H1 (cell line): ENCODE measurements at places on chromosomes 7 and 10. TPM values are rescaled to one million over a fixed set of nuclear protein-coding genes. Genes with fewer than 3 reads are reported as not detected.

DNA sequence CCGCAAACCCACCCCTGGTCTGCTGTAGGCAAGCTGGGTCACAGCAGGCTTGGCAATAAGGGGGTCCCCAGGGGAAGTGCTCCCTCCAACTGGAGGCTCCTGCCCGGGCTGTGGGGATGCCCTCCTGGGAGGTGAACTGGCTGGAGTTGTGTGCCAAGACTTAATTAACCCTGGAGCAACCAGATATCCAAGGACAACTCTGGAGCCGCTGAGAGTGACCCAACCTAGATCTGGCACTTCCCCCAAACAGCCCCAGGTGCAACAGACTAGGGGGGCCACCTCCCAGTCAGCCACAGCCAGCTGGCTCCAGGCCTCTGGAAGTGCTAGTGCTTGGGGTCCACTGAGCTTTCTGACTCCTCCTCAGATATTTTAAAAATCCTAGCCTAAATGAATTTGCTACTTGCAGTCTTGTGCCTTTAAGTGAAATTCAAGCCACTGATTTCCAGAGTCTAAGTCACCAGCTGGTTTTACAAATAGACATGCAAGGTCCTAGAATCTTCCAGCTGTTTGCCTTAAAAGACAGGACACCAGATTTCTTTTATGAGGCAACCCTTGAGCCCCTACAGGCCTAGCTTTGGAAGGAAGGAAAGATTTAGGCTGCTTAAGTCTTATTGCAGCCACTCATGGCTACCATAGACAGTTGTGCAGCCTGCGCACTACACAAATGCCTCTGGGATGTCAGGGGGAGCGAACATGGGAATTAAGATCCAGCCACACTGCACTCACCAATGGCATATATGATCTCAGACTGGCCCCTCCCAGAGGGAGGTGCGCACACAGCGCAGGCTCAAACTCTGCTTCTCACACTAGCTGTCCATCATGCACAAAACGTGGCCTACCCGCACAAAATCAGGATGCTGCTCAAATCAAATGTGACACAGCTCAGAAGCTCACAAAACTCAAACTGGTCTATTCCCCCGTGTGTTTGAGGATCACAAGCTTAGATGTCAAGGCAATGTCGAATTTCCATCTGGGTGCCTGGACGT lies 42.6 kb upstream of the MYL10 start:
- DNase-seq = no peak

DNA sequence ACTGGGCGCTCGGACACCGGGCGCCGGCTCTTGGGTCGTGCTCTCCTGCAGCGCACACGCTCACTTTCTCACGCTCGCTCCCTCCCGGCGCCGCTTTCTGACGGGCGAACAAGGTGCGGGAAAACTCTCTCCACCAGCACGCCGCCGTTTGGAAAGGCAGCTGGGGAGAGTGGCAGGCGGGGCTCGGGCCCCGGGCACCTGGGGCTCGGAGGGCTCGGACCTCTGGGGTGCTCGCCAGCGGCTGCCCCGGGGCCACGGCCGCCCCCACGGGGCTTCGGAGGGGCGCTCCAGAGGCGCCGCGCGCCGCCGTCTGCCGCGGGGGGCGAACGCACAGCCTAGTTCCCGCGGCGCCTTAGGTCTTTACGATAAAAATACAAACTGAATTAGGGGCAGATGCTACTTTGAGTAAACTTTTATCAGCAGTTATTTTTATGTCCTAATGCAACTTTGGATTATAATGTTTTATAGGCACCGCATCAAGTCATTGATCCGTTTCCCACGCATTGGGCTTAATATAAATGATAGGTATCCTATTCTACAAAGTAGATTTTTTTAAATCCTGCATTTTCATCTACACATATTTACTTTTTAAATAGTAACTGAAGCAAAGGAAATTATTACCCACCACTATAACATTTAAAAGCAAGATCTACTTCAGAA lies 535 bp upstream of the EPC1 start:
- DNase-seq = no peak

The TRPV5 gene
- total RNA-seq = not detected in 2 replicates

- DNase-seq = no peak
These were observed 2.1 kb downstream of the PAXIP1 start for GRCh38 chr7:155000795-155001194.

- DNase-seq = no peak
These were observed 2.5 kb upstream of the ITIH2 start for GRCh38 chr10:7700577-7701125.

DNA sequence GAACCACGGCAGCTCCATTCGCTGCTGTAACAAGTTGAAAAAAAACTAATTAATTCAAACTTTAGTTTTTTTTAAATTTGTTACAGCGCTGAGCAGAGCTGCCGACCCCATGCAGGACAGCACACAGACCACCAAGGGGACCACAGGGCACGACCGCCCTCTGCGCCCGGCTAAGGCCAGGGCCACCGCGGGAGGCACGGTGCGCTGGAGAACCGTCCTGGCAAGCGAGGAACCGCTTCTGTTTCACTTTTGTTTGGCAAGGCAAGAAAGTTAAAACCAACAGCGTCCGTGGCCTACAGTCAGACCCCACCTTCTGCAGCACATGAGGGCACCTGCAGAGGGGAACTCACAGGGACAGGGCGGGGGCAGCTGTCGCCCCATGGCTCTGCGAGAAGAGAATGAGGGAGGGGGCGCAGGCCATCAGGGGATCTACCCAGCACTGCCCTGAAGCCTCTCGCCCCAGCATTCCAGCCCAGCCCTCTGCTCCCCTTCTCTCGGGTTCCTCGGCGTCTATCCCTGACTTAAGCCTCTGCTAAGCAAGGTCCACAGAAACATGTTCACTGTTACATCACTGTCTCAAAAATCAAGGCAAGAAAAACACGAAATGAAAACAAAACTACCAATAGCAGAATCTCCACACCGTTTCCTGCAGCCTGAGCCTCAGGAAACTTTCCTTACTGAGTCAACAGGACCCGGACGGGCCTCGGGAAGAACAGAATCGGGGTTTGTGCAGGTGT lies 204.4 kb downstream of the DIP2C start:
- no peak for DNase-seq

DNA sequence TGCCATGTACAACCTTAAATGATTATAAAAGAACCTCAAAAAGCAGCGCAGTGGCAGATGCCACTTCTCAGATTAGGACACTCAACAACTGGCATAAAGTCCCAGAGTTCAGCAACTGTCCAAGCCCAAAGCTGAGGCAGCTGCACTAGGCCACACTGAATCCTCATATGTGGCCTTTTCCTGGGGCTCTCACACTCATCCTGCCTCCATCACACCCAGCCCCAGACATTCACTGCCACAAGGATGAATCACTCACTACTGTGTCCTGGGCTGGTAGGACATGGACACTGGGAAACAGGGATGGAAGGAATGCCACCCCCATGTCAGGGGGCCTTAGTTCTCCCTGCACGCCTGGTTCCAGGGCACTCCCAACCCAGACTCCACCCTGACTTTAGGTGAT lies 547.7 kb downstream of the TNS3 start:
- DNase-seq = no peak

GRCh38 chr10:33484787-33485186 lies 150.3 kb upstream of the NRP1 start:
- DNase-seq = no peak

- no peak for DNase-seq
These were observed at the start of gene MOGAT3 for GRCh38 chr7:101200862-101201599. MOGAT3 (minus strand) TSS chr7:101201036; CDS start chr7:101200854, 182 bp downstream.

DNA sequence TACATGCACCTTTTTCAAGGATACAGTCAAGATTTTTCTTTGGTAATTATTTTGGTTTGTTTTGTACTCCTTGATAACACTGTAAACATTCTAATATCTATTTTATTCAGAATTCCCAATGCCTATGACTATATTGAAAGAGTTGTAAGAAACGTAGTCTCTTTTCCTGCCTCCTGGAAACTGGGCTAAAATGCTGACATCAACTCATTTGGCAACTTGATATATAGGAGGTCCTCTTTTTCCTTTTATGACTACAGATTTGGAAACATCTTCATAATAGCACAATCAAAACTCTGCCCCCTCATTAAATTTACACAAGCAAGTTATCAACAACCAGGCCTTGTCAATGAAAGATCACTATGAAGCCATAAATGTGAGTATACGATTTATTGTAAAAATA lies 422.3 kb upstream of the PCDH15 start:
- no peak for DNase-seq

The PSD gene
- 5.6 and 6.0 TPM in 2 replicates for total RNA-seq

The LCOR gene
- total RNA-seq = 21.9 and 25.5 TPM in 2 replicates

GRCh38 chr7:111756687-111757178 lies 194.4 kb upstream of the IMMP2L start:
- DNase-seq = no peak

The UCN3 gene
- total RNA-seq = not detected in 2 replicates

GRCh38 chr7:151249034-151249731 lies 689 bp upstream of the SMARCD3 start:
- DNase-seq = no peak

DNA sequence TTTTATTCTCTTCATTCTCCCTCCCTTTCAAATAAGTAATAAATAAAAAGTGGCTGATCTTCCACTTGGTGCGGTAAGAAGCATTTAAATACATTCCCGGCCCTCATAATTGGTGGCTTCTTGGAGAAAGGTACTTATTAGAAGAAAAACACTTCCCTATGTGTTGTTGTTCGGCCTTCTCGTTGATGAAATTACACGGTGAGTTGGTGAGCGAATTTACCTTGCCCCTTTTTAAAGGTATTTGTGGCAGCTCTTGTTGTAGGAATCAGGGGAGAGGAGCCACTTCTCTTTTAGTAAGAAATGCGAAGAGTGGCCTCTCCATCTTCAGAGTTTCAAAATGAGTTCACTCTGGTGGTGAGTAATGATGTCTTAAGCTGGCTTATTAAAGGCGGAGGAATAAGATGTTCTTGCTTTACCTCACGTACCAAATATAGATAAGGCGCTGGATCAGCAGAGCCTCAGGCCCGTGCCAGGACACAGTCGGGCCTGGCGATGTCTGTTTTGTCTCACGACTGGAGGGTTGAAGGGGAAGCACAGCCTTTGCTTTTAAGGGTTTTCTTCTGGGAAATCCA lies 135.9 kb downstream of the CUX1 start:
- DNase-seq = no peak

The RAPGEF5 gene
- 22.1 and 22.9 TPM in 2 replicates for total RNA-seq

DNA sequence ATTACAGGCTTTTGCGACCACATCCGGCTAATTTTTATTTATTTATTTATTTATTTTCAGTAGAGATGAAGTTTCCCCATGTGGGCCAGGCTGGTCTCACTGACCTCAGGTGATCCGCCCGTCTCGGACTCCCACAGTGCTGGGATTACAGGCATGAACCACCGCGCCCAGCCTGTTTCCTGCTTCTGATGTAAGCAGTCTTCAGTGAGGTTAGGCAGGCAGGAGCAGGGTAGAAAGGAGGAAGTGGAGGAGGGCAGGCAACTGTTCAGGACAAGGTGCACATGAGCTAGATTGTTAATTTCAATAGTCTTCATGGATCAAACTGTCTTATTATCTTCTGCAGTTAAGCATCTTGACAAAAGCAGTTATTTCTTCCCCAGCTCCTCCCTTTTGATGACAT lies 605.0 kb downstream of the CCSER2 start:
- DNase-seq = no peak

GRCh38 chr7:146424084-146424483 lies 307.5 kb downstream of the CNTNAP2 start:
- DNase-seq = no peak

DNA sequence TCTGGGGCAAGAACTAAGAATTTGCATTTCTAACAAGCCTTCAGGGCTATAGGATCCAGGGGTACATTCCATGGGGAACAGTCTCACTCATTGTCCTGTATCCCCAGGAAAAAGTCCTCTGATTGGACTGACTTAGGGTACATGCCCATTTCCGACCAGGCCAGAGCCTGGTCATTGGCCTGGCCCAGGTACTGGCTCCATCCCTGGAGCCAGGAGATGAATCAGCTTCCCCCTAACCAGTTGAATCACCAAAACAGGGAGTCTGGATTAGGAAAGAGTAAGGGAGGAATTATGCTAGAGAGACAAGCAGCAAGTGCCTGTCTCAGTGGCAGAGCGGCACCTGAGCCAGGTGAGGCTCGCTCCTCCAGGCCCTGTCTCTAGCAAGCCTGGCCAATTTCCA lies 137.5 kb downstream of the FGFR2 start:
- DNase-seq = no peak

DNA sequence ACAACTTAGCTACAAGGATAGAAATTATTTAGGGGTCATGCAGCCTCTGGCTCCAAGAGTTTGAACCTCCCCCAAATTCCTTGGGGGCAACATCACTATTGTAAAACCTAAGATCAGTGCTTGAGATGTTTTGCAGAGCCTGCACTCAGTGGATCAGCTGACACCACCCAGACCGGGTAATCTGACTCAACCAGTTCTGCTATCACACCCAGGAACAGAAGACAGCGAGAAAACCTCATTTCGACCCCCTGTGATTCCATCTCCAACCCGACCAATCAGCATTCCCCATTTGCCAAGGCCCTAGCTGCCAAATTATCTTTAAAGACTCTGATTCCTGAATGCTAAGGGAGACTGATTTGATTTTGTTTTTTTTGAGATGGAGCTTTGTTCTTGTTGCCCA lies 5.2 kb downstream of the TACR2 start:
- DNase-seq = no peak

The TBXAS1 gene
- 1.1 and 2.1 TPM in 2 replicates for total RNA-seq

The CLDN3 gene
- total RNA-seq = 19.1 and 20.8 TPM in 2 replicates

The ZNF804B gene
- total RNA-seq = not detected in 2 replicates

- no peak for DNase-seq
These were observed 101.2 kb upstream of the PDGFA start for GRCh38 chr7:620885-621284.

The DLG5 gene
- total RNA-seq = 71.4 and 71.8 TPM in 2 replicates
